ENCODE measurements at places on chromosomes 5 and 9. TPM values are rescaled to one million over a fixed set of nuclear protein-coding genes. Genes with fewer than 3 reads are reported as not detected.

DNA sequence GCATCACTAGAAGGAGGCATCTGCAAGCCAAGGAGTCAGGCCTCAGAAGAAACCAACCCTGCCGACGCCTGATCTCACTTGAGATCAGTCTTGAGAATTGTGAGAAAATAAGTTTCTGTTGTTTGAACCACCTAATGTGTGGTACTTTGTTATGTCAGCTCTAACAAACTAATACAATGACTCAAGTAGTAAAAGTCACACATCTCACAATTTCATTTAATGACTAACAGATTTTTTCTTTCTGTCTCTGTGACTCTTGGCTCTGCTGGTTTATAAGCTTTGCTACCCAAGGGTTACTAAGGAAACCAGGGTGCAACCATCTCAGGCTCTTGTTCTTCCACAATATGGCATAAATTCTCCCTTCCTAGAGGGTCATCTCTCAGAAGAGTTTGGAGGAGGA, 315.8 kb upstream of the GRAMD2B start:
- no peak for DNase-seq

DNA sequence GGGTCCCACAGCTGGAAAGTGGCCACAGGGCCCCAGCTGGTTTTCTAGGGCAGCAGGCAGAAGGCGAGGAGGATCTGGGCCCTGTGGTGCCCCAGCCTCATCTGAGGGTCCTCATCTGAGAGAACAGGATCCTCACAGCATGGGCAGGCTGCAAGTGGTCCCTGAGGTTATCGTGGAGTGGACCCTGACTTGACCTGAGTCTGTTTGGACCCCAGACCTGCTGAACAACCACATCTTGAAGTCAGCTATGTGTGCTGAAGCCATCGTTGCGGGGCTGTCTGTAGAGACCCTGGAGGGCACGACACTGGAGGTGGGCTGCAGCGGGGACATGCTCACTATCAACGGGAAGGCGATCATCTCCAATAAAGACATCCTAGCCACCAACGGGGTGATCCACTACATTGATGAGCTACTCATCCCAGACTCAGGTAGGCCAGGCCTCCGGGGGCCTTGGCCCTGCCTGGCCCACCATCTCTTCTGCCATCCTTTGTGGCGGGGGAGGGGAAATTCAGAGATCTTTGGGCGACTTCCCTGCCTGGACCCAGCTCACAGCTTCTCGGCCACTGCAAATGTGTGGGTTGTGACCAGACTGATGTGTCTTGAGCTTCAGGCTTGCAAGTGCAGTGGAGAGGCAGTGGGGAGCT, 24.0 kb downstream of the TGFBI start:
- DNase-seq, result no peak

The GALNT12 gene
- 2.6 TPM for polyA plus RNA-seq

GRCh38 chr9:110975278-110975677, 63.0 kb downstream of the LPAR1 start:
- DNase-seq, result no peak

DNA sequence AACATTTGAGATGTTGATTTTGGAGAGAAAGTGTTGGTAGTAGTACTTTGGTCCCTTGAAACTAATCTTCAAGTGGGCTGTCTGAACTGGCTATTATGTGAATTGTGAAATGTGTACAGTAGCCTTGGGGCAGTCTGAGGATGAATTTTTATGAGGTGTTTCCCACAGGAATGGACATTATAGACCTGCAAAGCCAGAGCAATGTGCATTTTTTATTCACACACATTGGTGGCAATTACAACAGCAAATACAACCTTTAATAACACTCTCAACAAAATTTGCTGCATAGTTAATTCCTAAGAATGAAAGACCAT, 147.0 kb downstream of the PAM start:
- DNase-seq, result no peak

The HTR4 gene
- not detected for polyA plus RNA-seq

DNA sequence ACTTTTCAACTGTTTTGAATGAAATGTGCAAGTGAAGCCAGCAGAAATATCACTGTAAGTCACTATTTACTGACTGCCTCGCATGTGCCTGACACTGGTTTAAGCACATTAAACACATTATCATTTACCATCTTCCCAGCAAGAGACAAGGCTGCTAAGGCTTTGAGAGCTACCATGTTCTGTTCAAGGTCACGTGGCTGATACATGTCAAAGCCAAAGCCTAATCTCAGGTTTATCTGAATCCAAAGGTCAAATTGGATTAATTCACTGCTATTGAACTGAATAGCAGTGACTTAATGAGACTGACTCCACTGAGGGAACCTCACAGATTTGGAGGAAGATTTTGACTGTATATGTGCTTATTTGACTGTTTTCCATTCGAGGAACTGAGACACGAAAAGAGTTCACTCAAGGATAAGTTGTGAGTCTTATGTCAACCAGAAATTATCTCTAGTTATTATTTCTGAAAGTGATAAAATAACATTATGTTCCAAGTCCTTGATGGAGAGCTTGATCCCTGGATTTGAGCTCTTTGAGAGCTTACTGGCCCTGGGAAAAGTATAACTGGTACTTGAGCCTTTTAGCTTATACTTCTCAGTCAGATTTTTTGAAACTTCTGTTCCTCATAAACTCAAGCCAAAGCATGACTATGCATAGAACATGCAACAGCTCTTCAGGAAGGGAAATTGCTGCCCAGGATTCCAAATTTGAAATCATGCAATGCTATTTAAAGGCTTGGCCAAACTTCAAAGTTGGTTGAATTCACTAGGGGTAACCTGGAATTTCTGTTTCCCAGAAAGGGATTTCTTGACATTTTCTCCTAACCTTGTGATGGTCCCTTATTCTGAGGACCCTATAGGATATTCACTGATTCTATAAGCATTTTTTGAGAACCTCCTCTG, 23.4 kb upstream of the ARHGAP26 start:
- no peak for DNase-seq

The S100Z gene
- 0.40 TPM for polyA plus RNA-seq

All from hindlimb muscle (tissue), 1 donor.